ENCODE measurements at places on chromosomes 5 and 9.

DNA sequence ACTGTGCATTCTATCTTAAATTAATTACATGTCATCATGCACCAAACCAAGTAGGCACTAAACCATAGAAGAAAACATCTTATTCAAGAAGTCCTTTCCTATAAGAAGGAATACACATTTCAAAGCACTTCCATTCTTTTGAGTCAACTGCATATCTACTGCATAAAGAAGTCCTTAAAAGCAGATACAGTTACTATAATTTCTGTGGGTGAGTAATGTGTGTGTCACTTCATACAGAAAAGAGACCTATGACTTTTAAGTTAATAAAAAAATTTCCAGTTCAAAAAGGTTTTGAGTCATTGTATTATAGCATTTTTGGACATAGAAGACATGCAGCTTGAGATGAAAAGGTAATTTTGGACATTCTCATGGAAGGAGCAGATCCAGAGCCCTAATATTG, 125.0 kb downstream of the DTWD2 start:
- no peak for DNase-seq

DNA sequence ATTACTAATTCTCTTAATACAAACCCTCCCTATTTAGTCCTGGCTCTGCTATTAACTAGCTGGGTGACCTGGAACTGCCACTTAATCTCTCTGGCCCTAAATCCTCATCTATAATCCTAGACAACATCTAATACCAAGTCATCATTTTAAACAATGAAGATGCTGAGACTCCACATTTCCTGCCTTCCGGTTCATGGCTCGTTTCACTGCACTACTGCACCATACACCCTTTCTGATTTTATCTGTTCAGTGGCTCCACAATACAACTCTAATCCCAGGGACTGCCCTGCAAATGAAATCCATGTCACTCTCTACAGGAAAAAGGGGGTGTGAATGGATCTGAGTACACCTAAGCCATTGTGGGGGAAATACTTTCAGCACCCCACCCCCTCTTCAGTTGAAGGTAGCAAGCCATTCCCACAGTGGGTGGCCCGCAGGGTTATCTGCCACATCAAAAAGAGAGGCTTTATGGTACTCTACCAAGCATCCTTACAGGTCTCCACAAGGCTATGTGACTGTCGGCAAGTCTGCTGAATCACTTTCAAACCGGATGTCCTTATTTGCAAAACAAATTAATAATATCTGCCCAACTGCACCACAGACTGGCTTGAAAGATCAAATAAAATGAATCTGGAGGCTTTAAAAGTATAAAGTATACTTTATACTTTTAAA, 89.5 kb downstream of the EPB41L4A start:
- DNase-seq: no peak

- DNase-seq: no peak
Observed at GRCh38 chr5:141654298-141654697, 3.1 kb upstream of the FCHSD1 start.

DNA sequence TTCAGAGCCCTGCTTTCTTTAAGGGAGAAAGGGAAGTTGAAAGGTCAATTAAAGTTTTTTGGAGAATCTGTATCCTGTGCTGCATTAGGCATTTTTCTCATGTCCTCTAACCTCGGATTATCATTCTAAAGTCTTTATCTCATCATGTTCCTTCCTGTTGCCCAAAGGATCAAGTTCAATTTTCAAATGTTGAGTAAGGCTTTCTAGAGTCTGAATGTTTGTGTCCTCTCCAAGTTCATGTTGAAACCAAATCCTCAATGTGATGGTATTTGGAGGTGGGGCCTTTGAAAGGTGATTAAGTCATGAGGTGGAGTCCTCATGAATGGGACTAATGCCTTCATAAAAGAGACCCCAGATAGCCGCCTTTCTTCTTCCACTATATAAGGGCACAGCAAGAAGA, 20.2 kb upstream of the TNC start:
- DNase-seq: no peak

GRCh38 chr5:168052686-168053085, 238.8 kb upstream of the WWC1 start:
- no peak for DNase-seq

GRCh38 chr9:128323212-128323730, 632 bp downstream of the COQ4 start:
- no peak for DNase-seq

DNA sequence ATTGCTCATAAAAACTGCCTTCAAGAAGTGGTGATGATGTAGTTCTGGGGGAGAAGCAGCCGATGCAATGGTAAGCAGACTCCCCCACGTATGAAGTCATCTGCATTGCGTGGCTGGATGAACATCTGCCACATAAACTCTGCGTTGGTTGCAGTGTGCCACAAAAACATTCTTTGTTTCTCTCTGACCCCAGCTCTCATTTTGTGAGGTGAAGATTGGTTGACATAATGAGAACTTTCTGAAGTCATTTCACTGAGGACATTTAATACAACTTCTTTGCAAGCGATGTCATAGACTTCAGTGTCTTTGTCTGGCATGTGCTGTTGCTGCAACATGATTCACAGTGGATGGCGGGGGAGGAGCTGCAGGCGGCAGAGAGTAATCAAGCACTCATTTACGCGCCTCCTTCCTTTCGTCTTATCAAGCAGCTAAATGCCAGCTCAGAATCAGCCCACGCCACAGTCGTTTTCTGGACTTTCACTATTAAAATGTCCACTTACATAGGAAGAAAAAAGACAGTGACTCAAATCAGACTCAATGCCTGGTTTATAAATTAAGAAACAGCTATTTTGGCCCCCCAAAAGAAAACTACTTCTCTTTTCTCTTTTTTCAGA, 91.5 kb upstream of the NFIL3 start:
- no peak for DNase-seq

GRCh38 chr5:129438322-129438721, 21.8 kb upstream of the ADAMTS19 start:
- no peak for DNase-seq

- no peak for DNase-seq
Observed at GRCh38 chr5:76386360-76386759, 16.7 kb upstream of the IQGAP2 start.

- DNase-seq: no peak
Observed at GRCh38 chr5:43301653-43302091, 11.5 kb downstream of the HMGCS1 start.

DNA sequence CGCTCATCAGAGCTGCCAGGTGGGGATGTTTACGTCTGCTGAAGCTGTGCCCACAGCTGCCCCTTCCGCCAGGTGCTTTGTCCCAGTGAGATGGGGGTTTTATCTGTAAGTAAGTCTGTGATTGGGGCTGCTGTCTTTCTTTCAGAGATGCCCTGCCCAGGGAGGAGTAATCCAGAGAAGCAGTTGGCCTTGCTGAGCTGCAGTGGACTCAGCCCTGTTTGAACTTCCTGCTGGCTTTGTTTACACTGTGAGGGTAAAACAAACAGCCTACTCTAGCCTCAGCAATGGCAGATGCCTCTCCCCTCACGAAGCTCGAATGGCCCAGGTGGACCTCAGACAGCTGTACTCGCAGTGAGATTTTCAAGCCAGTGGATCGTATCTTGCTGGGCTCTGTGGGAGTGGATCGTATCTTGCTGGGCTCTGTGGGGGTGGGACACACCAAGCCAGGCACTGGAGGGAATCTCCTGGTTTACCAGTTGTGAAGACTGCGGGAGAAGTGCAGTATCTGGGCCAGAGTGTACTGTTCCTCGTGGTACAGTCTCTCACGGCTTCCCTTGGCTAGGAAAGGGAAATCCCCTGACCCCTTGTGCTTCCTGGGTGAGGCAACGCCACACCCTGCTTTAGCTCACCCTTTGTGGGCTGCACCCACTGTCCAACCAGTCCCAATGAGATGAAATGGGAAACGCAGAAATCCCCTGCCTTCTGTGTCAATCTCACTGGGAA, 530.1 kb upstream of the DMAC1 start:
- no peak for DNase-seq

DNA sequence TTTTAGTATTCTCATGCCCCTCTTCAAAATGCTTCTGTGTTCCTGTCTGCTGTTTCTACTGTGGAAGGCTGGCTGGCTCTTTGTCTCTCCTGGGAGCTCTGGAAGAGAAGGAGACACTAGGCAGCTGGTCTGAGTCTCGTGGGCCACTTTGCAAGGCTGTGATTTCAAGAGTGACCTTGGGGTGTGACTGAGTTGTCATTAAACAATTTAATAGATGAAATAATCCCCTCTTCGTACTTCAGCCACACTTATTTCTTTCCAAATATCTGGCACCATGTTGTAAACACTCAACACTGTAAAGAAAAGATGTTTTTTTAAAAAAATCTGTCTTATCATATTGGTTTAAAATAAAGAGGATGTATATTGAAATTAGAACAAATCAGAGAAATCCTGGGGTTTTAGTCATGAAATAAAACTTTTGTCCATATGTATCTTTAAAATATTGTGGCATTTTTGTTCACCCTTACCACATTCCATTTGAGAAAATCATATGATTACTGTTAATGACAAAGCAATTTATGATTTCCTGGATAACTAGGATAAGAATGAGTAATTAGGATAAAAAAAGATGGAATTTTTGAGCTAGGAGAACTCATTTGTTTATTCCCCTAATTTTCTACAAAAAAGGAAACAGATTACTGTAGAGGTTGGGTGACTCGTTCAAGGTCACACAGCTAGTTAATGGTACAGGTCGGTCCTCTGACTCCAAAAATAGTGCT, 200.8 kb downstream of the MAT2B start:
- no peak for DNase-seq

- DNase-seq: no peak
Observed at GRCh38 chr5:163473635-163474243, 13.3 kb downstream of the HMMR start.

DNA sequence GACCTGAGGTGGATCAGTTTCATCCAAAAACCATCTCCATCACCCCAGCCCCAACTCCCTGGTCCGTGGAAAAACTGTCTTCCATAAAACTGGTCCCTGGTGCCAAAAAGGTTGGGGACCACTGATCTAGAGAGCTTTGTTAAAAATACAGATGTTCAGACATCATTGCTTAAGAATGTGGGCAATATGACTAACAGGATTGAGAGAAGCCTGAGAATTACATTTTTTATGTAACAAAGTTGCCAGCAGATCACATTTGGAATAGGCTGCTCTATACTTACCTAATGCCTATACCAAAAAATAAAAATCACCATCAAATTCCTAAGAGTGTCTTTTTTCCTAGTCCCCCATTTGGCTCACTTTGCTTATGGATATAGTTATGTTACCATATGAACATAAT, 143.3 kb downstream of the RAPGEF6 start:
- no peak for DNase-seq

GRCh38 chr5:69048230-69048629, 45.6 kb upstream of the SLC30A5 start:
- DNase-seq: no peak

GRCh38 chr5:2901511-2901910, 150.0 kb upstream of the IRX2 start:
- DNase-seq: no peak

- no peak for DNase-seq
Observed at GRCh38 chr9:133558191-133559126, 24.0 kb downstream of the ADAMTSL2 start.

- DNase-seq: no peak
Observed at GRCh38 chr5:71782393-71782770, 63.3 kb downstream of the CARTPT start.

- no peak for DNase-seq
Observed at GRCh38 chr9:107020040-107020530, 157.1 kb downstream of the ZNF462 start.

GRCh38 chr9:91778031-91778430, 172.0 kb downstream of the ROR2 start:
- DNase-seq: no peak

GRCh38 chr9:34636791-34637355, 714 bp downstream of the SIGMAR1 start:
- no peak for DNase-seq

DNA sequence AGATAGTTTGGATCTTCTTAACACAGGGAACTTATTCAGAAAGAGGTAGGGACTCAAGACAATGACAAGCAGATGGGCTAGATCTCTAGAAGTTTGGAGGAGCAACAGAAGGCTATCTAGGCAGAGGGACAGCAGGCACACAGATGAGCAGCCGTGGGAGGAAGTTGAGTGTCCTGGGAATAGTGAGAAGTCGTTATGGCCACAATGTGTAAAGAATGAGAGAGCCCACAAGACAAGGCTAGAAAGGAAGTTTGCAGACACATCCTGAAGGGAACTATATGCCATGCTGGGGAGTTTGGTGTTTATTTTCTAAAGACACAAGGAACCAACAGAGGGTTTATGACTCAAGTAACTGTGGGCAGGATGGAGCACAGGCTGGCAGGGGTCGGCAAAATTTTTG, 160.6 kb downstream of the PALM2AKAP2 start:
- no peak for DNase-seq

DNA sequence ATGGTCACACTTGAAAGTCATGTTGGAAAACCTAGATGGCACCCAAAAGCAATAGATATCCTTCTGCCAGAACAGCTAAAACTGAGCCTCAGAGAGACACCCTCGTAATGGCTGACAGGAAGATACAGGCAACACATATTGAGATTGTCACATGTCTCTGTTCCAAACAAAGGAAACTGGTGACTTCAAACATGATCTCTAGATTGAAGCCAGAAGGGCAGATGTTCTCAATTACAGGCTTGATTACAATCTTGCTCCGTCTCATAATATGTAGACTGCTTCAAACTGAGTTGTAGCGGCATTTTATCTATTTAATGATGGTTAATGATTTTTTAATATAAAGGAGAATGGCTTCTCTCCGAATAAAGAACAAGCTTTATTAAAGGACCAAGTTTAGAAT, 774.3 kb downstream of the KCTD16 start:
- no peak for DNase-seq

DNA sequence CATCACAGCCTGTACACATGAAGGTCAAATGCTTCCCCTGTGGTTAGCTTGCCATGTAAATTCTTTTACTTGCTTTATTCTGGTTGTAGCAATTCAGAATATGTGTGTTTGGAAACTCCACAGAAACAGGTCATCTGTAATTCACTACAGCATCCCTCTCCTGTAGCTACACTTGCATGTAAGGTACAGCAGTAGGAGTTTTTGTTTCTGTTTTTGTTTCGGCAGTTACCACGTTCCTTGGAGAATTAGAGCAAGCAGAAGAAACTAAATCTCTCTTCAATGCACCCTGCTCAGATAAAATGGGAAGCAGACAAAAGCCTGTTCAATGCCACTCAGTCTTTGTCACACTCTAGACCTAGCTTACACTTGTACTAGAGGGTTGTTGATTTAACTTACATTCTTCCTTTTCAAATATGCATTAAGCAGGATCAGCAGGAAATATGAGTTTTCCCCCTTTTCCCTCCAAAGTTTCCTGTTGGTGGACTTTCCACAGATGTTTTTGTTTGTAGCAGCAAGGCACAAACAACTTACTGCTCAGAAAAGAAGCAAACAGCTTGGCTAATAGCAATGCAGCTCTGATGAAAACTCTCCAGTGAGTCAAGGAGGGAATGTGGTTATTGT, 80.9 kb downstream of the YIPF5 start:
- DNase-seq: no peak

GRCh38 chr5:51810592-51810991, 427.3 kb downstream of the ISL1 start:
- DNase-seq: no peak

- DNase-seq: no peak
Observed at GRCh38 chr9:102405218-102405867, 589.8 kb upstream of the CYLC2 start.

GRCh38 chr5:112219000-112219399, 200.1 kb downstream of the EPB41L4A start:
- no peak for DNase-seq
